ENCODE measurements at places on chromosomes 4 and X.

DNA sequence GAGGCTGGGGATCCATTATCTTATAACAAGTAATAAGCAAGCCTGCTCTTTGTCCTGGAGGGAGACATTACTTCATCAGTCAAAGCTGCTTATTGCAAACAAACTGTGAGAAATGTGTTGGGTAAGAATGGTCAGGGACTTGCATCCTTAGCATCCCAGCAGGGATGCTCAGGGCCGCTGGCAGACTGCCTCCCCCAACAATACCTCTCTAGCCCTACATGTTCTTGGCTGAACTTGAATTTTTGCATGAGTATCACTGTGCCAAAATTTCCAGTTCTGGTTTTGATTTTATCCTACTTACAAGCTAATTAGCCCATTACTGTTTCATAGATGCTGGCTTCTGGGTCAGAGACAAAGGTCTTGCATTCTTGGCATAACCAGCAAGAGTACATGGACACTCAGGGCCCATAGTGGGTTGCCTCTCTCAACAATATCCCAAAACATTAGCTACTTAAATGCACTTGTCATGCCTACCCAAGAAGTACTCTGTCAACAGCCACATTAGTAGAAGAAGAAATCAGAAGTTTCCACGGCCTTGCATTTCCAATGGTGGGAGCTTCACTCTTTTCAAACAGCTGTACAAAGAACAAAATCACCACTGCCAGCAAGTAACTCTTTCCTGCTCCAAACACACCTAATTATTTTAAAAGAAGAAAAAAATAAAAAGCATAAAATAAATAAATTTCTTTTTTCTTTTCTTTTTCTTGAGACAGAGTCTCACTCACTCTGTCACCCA, 41.9 kb upstream of the NEUROG2 start:
- no peak for DNase-seq

GRCh38 chrX:101108284-101108683, 10.3 kb downstream of the CENPI start:
- no peak for DNase-seq

DNA sequence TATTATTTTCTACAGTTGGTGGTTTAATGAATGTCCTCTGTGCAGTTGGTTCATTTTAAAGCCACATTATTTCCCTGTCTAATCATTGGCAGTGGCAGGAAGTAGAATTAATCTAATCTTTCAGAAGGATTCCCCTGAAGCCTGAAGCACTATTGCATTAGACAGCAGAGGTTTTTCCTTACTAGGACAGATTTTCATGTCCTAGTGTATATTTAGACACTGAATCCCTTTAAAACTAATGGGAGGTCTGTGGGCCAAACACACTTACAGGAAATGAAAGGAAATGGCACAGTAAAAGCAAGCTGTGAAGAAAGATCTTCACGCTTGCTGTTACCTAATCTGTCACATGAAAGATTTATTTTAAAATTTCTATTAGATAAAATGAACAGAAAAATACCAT, 165.2 kb downstream of the SLC39A8 start:
- DNase-seq, result no peak

DNA sequence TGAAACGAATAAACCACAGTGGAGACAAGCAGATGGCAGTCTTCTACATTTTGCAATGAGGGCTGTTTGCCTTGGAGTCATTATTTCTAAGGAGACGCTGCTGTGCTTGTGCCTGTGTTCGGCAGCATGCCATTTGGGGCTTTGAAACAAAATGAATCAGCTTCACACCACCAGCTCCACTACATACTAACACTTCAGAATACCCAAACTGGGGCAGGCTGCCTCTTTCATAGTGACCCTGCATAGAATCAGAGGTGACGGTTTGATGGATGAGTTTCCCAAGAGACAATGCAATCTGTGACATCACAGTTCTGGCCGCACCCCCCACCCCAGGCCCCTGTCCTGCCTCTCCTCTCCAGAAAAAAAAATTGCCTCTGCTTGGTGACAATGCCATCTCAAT, 57.1 kb upstream of the MID1 start:
- no peak for DNase-seq

DNA sequence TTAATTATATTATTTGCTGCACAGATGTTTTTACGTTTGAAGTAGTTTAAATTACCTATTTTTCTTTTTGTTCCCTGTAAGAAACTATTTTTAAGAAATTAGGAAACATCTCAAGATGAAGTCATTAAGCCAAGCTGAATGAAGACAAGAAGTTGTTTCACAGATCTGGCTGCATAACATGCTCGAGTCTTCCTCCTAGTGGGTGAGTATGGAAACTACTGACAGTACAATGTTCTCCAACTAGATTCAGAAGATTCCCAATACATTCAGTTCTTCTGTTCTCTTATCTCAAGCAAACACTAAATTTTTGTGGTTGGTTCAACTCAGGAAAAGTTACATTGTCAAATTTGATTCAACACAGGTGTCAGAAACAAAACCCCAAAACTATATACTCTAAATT, 256.8 kb upstream of the VCX start:
- no peak for DNase-seq

GRCh38 chrX:48589482-48590162, 7.7 kb upstream of the WDR13 start:
- DNase-seq, result no peak

GRCh38 chr4:69689599-69689998, 36.6 kb upstream of the UGT2A1 start:
- no peak for DNase-seq

DNA sequence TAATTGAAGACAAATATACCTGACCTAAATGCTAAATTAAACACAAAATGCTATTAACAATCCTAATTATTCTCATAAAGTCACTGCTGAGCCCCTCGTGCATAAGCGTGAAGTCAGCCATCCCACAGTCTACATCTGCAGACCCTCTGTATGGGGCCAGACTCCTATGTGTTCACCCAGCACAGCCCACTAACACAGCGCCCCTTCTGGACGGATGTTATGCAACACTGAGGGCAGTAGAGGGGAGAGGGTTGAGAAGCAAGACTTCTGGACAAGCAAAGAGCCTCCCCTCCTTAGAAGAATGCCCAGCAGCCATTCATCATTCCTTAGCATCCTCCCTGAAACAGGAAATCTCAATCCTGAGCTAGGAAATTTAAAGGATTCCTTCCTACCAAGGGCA, 7.9 kb downstream of the TRPC3 start:
- no peak for DNase-seq

DNA sequence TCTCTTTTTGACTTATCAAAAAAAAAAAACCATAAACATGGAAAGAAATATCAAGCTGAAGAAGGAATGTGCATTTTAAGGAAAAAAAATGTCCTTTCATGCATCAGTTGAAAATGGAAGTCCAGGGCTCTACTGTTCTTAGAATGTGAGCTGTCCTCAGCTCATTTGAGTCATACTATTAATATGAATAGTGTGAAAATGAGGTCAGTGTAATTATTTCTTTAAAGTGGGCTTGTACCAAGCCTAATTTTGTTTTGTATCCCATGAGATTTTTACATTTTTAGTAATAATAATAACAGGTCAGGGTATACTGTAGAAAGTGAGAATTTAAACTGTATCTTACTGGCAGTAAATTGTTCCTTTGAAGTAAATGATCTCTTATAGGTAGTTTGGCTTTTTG, 148.5 kb downstream of the NAA11 start:
- no peak for DNase-seq

GRCh38 chrX:4129626-4130025, 416.2 kb upstream of the PRKX start:
- no peak for DNase-seq

DNA sequence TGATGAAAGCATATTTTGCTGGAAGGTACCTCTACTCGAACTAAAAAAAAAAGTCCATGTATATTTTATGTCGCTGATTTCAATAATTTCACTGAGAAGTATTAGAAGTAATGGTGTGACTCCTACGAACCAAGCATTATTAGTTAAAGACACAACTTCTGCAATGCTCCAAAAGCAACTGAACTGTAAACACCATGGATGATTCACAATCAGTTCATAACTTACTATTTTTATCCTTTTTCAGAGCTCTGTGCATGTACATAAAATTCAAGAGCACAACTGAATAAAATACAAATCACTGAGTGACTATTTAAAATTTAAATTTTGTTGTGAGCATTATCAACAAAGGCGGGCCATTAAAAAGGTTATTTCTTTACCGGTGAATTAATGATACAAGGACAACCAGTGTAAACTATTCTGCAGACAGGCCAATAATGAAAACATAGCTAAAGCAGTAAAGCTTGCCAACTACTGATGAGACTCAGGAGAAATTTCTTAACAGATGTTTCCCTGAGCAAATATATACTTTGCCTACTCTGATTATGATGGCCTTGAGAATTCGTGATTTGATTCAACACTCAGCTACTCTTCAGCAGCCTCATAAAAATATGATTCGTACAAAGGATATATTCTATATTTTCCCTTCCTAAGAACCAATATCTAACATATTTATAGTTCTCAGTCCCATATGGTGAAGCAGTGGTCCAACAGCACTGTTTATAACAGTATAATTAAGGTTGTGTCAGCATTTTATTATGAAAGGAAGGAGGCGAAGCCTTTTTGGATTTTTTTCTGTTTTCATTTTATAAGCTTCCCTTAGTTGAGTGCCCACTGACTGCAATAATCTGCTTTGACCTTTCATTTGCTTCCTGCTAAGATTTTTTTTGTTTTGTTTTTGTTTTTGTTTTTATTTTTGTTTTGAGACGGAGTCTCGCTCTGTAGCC, 62.8 kb upstream of the NEIL3 start:
- DNase-seq, result no peak

- no peak for DNase-seq
These were observed 1712.5 kb downstream of the C4orf33 start for GRCh38 chr4:130808492-130808891.

GRCh38 chrX:68915778-68916177, 87.0 kb downstream of the EFNB1 start:
- no peak for DNase-seq

DNA sequence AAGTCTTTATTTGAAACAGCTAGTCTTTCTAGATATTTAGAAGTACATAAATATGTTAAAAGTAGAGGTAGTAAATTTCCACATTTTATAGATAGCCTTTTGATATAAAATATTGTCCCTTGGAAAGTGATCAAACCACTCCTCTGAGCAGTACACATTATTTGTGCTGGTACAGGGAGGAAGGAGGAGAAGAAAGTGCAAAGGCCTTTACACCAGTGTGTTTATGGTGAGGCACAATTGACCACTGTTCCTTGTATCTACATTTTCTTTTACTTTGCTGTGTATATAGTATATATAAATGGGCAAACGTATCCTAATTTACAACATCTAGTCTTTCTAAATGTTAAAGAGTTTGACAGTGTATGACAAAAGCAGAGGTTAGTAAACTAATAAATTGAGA, 39.9 kb downstream of the CXCL8 start:
- DNase-seq, result no peak

GRCh38 chr4:33780952-33781791, 2463.1 kb downstream of the ARAP2 start:
- no peak for DNase-seq

- no peak for DNase-seq
These were observed 11.5 kb upstream of the ADGRG2 start for GRCh38 chrX:19133784-19134183.

DNA sequence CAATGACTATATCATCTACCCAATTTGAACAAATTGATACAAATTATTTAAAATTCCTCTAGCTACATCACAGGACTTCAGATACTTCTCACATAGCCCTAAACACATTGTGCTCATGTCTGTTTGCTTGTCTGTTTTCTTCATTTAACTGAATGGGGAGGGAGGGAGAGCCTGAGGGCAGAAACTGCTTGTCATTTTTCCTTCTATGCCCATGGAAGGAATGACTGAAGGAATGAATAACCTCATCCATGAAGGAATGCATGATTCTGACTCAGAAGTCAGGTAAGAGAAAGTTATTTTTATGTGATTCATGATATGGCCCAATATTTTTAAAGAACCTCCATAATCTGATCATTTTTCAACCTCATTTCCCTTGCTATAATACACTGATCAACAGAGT, 418.0 kb upstream of the PITX2 start:
- no peak for DNase-seq

- no peak for DNase-seq
These were observed 280.5 kb downstream of the GPM6A start for GRCh38 chr4:175531405-175532091.

DNA sequence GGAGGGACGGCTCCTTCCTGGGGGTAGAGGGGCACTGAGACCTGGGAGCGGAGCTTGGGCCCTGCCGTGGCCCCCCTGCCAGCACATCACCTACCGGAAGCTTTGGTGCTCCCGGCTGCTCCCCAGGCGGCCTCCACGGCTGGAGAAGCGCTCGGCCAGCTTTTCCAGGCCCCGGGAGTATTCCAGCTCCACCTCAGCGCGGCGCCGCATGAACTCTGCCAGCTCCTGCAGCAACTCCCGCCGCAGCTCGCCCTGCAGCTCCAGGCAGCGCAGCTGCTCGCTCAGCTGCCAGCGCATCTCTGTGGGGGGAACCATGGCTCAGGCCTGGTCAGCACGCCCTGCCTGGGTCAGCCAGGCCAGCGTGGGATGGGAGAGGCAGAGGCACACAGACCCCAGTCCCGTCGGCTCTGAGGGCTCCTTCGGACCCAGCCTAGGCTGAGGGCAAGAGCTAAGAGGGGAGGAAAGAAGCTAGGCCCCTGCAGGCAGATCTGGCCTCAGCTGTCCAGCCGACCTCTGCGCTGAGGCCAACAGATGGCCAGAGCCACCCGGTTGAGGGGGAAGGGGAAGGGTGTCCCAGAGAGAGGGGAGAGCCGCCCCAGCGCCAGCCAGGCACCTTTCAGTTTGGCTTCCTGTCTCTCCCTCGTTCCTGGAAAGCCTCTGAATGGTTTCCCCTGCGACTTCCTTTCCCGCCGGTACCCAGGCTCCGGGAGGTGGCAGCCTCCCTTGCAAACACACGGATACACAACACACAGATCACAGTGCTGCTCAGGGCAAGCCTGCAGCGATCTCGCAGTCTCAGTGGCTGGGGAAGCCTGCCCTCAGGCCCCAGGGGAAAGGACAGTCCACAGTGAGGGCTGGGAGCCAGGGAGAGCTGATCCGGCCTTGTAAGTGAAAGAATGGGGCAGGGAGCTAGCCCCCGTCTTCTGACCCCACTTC, 4.3 kb downstream of the ARHGAP4 start:
- DNase-seq, result no peak

GRCh38 chr4:66633477-66633876, 911.8 kb downstream of the CENPC start:
- DNase-seq, result no peak

DNA sequence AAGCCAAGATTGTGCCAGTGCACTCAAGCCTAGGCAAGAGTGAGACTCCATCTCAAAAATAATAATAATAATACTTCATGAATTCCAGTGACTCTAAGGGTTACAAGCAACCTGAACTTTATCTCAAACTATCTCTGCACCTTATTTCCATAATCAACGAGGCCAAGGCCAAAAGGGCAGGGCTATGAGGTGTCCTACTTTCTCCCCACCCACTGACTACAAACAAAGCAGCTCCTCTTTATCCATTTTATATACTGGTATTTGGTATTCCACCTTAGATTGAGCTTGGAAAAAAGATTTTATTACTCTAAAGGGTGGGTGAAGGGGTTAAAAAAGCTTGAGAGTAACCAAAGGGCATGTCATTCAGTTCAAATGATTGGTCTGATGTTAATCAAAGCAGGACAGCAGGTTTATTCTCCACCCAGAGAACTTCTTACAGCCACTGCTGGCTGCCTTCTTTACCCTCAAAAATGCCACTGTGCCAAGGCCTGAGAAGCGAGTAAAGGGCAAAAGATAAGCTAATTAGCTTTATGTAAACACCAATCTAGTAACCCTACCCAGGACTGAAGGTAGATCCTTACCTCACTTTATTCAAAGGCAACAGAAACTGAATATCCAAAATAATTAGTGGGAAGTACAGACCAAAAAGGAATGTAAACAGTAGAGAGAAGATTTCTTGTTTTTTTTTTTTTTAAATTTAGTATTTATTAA, 28.2 kb downstream of the APOO start:
- DNase-seq, result no peak
